GM06990 (cell line): ENCODE measurements at places on chromosomes 6 and 20.

DNA sequence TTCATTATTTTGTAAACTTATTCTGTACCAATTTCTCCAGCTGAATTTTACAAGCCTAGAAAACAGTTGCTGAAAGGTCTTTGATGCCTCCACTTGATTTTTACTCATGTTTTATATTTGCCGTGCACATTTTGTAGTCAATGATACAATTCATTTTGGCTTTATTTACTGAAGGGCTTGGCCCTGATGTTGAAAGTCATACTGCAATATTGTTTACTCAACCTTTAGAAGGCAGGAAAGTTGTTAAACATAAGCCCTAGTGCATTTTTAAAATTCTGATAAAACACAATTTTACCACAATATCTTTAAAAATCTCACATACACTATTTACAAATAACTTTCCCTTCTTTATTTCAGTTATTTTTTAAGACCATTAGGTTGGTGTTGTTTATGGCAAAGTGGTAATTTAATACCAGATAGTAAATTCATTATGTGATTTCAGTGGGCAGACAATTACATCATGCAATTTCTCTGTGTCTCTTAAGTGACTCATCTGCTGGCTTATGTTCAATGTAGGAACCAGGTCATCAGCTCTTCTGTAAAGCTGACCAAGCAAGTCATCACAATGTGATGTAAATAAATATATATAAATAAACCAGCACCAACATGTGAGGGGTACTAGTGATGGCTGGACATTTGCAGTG lies 121.1 kb upstream of the SLC35B3 start:
- DNase-seq, result no peak

DNA sequence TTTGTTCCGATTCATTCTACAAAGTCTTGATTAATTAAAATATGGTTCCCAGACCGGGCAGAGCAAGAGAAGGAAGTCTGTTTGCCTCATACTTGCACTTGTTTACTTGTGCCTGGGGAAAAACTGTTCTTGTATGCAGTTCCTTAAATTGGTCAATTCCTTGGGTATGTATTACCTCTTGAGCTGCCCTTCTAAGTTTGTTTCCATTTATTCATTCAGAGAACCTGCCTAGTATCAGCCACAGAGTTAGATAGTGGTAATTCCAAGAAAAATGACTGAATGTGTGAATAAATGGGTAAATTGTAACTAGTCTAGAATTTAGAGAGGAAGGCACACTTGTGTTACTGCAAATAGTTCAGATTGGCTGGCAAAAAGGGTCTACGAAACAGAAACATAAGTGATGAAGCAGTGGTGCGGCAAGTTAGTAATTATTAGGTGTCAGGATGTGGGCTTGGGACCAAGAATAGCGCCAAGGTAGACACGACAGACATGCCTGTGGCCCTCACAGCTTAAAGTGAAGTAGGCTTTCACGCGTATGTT lies 525 bp upstream of the MAK start:
- peak; percentile 65 for DNase-seq

- DNase-seq, result no peak
These were observed 321.2 kb downstream of the GJA1 start for GRCh38 chr6:121756666-121757065.

- DNase-seq, result no peak
These were observed 138.8 kb upstream of the RNF217 start for GRCh38 chr6:124823240-124824111.

- DNase-seq, result no peak
These were observed 92.4 kb upstream of the MAFB start for GRCh38 chr20:40781327-40782042.

DNA sequence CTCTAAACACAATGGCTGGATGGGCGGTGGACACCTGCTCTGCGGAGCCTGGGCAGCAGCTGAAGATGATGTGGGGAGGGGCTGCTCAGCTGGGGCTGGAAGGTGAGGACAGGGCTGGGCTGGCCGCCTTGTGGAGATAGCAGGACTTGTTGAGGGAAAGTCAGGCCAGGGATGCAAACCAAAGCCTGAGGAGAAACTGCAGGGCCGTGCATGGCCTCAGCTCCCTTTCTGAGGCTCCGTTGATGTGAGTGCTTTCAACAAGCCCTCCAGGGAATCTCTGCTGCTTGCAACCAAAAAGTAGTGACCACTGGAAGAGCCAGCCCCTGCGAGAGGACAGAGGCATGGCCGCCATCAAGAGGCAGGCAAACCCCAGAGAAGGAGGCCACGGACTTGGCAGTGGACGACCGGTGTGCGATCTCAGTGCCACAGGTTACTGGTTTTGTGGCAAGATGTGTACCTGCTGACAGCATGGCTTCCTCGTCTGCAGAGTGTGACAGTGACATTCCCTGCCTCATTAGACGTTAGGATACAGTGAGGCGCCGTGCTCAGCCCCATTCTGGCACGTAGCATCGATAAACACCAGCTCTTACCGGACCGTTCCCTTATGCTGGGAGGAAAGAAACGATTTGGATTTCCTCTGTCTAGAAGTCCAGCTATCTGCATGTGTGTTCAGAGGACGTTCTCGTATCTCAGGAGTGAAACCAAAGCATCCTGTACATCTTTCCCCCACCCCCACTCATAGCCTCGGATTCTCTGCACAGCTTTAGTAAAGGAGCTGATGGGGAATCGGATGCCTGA lies 37.9 kb downstream of the ERMARD start:
- DNase-seq, result no peak

GRCh38 chr6:57432157-57432556 lies 114.7 kb downstream of the PRIM2 start:
- DNase-seq, result no peak

GRCh38 chr20:36461600-36462439 lies 79.5 kb upstream of the MYL9 start:
- DNase-seq, result peak; percentile 56

DNA sequence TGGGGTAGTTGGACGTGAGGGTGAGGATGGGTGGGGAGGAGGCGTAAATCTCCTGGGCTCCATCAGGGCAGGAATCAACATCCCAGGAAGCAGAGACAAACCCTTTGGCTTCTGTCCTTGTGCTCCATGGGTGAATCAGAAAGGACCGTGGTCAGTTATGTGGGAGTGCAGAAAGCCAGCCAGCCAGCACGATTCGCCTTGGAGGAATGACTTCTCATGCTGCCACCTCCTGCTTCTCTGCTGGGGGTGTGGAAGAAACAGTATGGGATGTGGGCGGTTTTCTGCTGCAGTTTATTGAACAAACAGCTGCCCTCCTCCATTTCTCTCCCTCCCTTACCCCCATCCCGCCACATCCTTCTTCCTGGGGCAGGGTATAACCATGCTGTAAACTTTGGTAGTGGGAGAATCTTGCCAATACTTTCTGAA lies 214.5 kb downstream of the SOX4 start:
- no peak for DNase-seq

- DNase-seq, result no peak
These were observed 178.3 kb downstream of the THBS2 start for GRCh38 chr6:169075211-169075914.

GRCh38 chr6:147065786-147066185 lies 138.4 kb upstream of the STXBP5 start:
- no peak for DNase-seq

DNA sequence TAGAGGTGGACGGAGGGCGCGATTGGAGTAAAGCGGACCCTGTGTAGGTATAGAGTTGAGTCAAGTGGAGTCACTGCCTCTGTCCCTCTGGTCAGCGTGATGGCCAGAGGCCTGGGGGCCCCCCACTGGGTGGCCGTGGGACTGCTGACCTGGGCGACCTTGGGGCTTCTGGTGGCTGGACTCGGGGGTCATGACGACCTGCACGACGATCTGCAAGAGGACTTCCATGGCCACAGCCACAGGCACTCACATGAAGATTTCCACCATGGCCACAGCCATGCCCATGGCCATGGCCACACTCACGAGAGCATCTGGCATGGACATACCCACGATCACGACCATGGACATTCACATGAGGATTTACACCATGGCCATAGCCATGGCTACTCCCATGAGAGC lies 479 bp downstream of the SLC39A7 start:
- no peak for DNase-seq

GRCh38 chr6:112429226-112429625 lies 82.1 kb downstream of the RFPL4B start:
- DNase-seq, result no peak

GRCh38 chr20:58546416-58546711 lies 31.2 kb upstream of the APCDD1L start:
- no peak for DNase-seq

DNA sequence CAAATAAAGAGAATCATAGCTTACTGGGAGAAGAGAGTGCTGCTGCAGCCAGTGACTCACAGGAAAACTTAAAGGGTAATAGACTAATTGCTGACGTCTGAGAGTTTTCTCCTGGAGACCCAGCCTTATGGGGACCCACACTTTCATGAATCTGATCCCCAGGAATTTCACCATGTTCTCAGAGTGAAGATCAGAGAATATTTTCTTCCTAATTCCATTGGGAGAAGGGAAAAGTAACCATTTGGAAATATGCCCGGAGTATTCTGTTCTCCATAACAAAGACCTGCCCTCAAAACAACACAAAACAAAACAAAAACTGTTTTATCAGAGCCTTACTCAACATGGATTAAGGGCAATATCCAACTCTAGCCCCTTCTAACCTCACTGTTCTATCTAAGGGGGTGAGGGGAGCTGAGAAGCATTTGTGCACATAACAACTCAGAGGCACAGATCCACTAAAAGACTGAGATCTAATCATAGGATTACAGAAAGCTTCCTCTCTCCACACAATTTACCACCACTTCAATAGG lies 168.2 kb upstream of the SSTR4 start:
- no peak for DNase-seq

DNA sequence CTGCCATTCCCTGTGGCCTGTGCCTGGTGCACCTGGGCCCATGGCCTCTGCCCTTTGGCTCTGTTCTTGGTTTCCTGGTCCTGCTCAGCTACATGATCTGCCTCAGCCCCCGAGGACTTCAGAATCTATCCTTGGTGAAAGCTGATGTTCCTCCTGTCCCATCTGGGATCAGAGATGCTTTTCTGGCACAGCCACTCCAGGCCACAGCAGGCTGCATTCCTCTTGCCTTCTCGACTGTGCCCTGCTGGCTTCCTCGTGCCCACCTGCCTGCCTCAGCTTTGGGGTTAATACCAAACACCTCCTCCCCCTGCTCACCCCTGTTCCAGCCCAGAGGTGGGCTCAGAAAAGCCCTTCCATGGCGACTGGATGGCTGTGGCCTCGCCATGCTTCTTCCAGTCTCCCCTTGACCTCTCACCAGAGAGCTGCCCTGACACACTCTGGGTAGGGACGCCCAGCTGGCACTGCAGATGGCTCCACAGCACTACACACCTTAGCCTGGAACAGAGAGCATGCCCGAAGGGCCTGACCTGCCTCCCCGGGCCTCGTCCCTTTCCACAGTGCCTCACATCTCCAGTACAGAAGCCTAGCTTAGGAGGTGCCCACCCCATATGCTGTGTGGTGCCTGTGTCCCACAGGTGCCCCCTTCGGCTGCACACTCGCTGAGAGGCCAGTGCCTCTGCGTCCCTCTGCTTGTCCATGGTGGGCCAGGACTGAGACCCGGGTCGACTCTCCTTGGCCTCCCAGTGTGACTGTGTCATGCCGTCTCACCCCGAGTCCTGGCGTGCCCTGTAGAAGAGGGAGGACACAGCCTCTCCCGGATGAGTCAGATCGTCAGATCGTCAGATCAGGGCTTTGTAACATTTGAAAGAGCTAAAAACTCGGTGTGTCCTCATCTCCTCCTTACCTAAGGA lies 148.8 kb downstream of the DTNBP1 start:
- DNase-seq, result no peak

DNA sequence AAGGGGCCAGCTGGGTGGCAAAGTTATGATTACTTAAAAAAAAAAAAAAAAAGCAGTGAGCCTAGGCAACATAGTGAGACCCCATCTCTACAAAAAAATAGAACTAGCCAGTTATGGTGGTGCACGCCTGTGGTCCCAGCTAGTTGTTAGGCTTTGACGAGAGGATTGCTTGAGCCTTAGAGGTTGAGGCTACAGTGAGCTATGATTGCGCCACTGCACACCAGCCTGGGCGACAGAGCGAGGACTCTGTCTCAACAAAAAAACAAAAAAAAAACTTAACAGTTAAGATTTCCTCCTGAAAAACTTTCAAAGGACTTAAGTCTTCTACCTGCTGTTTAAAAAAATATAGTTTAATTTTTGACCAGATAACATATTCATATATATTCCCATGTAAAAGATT lies 2.4 kb downstream of the GTSF1L start:
- no peak for DNase-seq

DNA sequence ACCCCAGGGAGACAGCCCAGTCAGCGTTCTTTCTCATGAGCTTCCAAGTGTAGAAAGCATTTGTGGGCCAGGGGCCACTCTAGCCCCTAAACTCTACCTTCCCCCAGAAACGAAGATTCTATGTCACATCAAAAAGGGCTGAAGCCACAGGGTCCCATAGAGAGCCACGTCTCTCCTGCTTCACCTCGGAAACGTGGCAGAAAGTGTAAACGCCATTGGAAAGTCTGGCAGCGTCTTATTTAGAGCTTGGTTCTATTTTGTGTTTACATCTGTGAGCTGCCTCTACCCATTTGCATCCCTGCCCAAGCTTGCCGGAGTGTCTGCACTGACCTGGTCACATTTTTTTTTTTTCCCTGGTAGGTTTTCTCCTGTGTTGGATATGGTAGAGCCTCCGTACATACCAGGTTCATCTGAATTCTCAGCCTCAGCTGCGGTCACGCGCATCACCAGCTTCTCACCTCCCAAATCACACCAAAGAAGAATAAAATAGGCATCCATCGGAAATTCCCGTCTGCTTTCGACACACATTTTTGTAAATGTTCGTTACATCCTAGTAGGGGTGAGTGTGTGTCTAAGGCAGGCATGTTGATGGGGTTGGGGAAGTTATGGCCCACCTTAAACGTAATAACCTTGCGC lies 62.6 kb downstream of the NPEPL1 start:
- DNase-seq, result no peak

DNA sequence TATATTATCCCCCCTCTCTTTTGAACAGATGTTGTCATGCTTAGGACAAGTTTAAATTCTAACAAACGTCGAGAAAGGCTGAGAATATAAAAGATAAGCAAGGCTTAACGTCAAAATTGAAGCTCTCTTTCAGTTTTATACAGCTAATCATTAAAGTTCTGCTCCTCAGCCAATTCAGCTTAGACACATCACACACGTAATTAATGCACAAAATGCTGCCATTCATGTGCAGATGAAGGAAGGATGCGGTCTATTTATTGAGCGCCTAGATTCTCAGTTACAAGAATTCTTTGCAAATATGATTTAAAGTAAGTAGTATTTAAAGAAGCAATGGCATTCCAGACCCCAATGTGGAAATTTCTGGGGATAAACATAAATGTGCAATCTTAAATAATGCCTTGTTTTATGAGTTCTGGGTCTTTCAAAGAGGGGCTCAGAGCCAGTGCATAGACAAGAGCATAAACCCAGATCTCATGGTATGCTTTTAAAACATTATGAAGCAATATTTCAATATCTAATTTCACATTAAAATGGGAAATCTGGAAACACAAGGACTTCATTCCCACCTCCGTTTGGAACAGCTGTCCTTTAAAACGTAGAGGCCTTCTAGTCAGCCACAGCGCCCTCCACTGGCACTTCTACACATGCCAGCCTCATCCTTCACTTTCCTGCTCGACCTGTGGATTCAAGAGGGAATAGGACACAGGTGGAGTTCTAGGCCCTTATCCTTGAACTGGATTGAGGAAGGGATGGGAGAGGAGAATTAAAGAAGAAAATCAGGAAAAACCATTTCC lies 85.8 kb downstream of the LYRM4 start:
- no peak for DNase-seq

GRCh38 chr6:114342086-114342825 lies 567 bp downstream of the HS3ST5 start:
- peak; percentile 26 for DNase-seq

- DNase-seq, result no peak
These were observed 65.6 kb downstream of the STMND1 start for GRCh38 chr6:17167327-17167979.
